ENCODE measurements at places on chromosomes 1 and 21.

DNA sequence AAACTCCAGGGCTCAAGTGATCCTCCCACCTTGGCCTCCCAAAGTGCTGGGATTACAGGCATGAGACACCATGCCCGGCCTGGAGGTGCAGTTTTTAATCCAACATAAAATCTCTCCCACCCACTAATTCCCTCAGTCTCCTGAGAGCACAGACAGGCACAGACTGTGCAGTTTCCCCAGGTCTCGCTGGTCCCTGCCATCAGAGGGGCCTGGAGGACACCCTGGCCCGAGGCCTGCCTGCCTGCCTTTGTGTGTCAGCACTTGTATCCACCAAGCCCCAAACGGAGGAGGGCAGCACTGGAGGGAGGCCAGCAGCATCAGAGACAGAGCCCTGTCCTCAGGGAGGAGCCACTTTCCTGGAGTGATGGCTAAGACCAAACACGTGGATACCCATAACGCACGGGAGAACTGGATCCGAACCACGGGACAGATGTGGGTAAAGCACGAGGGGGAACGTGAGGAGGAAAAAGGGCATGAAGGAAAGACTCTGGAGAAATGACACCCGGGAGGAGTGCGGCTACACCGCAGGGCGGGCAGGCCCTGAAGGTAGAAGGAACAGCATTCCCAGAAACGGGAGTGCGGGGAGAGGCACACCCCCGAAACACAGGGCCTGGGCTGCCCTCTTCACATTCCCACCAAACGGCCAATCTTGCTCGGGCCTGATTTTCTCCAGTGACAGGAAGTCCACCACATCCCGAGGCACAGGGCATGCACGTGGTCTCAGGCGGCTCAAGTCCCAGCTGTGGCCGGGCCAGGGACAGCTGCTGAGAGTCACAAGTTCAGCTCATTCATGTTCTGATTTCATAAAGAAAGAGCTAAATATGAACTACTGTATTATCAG, 29.7 kb downstream of the NPHP4 start:
- no peak for DNase-seq

DNA sequence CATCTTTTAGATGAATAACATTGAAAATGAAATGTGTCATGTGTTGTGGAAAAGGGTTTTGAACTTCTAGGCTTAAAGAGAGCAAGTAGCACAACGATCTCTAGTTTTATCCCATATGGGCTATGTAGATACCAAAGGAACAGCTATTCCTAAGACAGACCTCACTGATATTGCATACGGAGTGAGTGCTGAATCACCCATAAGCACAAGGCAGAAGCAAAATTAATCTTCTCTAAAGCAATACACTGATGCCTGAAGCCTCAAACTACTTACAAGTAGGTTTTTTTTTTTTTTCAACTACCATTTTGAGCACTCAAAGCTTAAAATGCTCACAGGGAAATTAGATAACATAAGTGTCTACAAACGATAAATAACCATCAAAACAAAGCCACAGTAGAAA, 5.0 kb upstream of the KMO start:
- DNase-seq: no peak

GRCh38 chr1:210653771-210654170, 325.1 kb downstream of the HHAT start:
- DNase-seq: no peak

DNA sequence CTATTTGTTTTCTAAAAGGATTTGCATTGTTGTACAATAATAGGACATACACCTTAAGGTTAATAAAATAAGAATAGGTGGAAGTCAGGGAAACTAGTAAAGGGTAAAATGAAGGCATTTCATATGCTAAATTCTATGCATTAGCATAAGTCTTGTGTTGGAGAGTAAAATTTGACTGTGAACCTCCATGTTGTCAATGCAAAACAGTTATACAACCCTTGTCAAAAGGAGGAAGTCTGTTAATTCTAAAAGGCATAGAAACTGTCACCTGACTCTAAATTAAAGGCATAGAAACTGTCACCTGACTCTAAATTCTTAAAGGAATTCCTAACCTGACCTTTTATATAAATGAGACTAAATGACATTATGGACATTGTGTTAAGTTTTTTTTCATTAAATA, 291.8 kb downstream of the OLFM3 start:
- no peak for DNase-seq

DNA sequence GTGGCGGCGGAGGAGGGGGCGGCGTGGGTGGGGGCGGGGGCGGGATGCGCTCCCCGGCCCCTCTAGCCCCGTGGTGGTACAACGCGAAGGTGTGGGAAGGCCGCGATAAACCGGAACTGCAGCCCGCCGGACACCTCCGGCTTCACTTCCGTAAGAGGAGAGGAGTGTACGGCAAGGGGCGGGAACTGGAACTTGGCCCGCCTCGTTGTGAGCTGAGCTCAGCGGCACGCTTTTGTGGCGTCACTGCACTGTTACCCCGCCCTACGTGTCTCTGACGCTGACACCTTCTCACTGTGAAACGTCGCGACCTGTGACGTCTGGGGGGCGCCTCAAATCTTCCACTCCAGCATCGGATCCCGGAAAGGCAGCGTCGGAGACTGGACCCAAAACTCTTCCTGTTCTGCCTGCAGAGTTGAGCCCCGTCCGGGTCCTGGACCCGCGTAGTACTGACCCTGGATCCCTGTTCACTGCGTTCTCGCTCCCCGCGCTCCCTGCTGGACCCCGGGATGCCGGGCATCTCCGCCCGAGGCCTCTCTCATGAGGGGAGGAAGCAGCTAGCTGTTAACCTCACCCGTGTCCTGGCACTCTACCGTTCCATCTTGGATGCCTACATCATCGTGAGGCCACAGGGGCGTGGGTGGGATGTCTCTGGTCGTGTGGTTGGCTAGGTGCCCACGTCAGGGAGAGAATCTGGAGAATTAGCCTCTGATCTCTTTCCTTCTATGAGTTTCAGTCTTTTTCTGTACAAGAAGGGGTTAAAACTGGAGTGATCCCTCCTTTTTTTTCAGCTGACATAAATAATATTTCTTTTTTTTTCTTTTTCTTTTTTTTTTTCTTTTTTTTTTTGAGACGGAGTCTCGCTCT, at the start of gene ISG20L2:
Gene ISG20L2 (minus strand): TSS at position 168 of the 864 bp plus-strand sequence. CDS start 1,114 bp downstream, outside the sequence.
- DNase-seq: peak; percentile 93

DNA sequence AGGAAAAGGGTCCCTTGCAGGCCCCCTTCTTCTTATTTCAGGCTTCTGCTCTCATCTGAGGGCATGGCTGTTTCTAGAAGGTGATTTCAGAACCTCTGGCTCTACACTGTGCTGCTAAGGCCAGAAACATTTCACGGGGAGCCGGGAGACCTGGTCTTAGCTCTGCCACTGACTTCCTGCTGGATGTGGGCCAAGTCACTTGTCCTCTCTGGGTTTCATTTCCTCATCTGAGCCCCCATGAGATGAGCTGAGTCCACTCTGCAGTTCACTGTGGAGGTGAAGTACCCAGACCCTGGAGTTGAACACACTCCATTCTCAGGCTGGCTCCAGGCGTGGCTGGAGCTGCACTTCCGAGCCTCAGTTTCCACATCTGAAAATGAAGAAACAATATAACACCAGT, 2.1 kb downstream of the PADI1 start:
- DNase-seq: no peak

GRCh38 chr21:34280959-34281358, 82.8 kb upstream of the KCNE2 start:
- no peak for DNase-seq

DNA sequence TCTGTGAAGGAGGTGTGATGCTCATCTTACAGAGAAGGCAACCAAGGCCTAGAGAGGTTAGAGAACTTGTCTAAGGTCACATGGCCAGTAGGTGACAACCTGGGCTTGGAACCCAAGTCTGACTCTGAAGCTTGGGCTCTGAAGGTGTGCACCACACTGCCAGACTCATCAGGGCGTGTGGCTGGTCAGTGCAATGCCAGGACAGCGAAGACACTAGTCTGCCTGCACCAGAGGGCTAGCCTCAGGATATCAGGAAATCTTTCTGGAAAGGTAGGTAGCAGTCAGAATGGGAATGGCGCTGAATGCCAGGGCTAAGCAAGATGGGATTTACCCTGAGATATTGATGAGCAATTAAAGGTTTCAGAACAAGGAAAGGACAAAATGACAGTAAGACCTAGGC, 34.9 kb downstream of the ELK4 start:
- no peak for DNase-seq

DNA sequence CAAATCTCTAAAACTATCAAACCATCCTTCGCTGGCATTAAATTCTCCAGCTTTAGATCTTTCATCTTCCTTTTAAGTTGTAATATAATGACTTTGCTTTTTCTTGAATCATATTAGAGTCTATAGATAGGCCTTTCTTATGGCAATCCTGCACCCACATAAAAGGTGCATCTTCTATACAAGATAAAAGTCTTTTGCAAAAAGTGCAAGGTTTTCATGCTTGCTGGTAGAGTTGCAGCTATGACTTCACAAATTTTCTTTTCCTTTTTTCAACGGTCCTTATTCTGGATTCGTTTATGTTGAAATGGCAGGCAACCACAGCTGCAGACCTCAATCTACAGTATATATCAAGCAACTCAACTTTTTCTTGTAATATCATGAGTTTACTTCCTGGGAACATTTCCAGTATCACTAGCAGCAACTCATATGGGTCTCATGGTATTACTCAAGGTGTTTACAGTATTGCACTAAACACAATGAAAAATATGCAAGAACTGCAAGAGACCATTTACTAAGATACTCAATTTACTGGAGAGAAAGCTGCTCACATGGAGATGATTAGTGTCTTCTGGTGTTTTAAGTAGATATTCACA, 22.1 kb downstream of the OMA1 start:
- no peak for DNase-seq

DNA sequence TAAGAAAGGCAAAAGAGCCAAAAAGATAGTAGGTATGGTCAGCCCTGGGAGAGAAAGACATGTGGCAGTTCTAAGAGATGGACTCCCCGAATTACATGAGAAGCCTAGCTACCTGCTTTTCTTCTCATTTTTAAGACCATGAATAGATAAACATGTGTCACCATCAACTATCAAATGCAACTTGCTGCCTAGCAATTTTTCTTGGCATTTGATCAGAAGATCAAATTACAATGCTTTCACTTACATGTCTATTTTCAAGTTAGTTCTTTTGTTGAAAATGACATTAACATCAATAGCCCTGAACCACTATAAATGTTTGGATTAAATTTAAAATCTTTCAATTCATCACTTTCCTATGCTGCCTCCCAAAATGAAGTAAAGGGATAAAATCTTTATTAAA, 212.3 kb downstream of the HHIPL2 start:
- DNase-seq: no peak

DNA sequence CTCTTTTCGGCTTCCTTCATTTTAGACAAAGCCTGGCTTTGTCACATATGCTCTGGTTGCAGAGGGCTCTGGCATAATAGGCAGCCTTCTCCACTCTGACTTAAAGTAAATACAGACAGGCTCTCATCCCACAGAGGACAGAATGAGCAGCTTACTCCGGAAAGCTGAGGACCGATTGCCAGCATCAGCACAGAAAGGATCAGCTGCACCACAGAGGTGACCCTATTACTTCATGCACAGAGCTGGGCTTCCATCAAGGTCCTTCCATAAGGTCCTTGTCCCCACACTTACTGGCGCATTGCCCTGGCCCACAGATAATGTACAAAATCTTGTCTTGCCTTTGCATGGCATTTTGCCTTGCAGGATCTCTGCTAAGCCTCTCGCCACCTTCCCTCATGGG, 67.6 kb downstream of the SEC16B start:
- no peak for DNase-seq

- no peak for DNase-seq
Measured at GRCh38 chr1:25126562-25126961, 105.7 kb downstream of the SYF2 start.

GRCh38 chr21:27526451-27526850, 559.6 kb upstream of the ADAMTS5 start:
- no peak for DNase-seq

- DNase-seq: no peak
Measured at GRCh38 chr1:214557952-214558735, 6.7 kb upstream of the PTPN14 start.

- DNase-seq: no peak
Measured at GRCh38 chr1:4633346-4633745, 21.1 kb upstream of the AJAP1 start.

DNA sequence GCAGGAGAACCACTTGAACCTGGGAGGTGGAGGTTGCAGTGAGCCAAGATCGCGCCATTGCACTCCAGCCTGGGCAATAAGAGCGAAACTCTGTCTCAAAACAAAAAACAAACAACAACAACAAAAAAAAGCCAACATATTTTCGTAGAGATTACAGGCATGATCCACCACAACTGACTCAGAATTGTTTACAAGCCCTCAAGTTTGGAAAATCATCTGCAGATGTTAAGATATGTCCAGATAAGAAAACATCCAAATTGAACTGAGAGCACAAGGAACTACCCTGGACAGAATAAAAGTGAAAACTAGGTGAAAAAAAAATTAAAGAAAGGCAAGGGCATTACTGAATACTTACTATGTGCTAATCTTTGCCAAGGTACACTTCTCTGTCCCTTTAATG, 89.8 kb upstream of the WLS start:
- no peak for DNase-seq

- peak; percentile 48 for DNase-seq
Measured at GRCh38 chr21:44293551-44294231, 6.2 kb upstream of the PFKL start.

- DNase-seq: no peak
Measured at GRCh38 chr1:17375651-17376050, 3.7 kb downstream of the PADI6 start.

DNA sequence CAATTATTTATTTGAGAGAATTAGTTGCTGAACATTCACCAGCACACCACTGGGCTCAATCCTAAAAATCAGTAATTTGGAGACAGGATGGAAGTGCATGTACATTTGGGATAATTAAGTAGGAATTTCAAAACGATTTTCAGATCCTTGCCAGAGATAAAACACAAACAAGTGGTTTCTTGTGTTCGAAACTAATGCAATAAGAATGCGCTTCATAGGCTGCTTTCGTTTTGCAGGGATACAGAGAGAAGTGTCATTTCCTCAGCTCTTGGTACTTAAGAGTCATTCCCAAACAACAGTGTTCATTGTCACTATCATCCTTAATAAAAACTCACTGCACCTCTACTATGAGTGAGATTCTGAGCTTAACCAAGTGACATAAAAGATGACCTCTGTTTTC, 20.6 kb upstream of the USP24 start:
- DNase-seq: no peak

All from activated CD8-positive, alpha-beta memory T cell treated with anti-CD3 and anti-CD28 coated beads, Interleukin-2, amount 50 U/mL, for 4 hours (primary cell).